ENCODE measurements at places on chromosomes 11 and 22. TPM values are rescaled to one million over a fixed set of nuclear protein-coding genes. Genes with fewer than 3 reads are reported as not detected.

GRCh38 chr11:18775492-18776292, 15.9 kb downstream of the PTPN5 start:
- H3K36me3 ChIP-seq, result no peaks in the 10 kb centered on the region
- H3K4me1 ChIP-seq, result no peaks in the 10 kb centered on the region
- no peak overlapping the region for H3K4me3 ChIP-seq
- H3K27ac ChIP-seq, result no peak overlapping the region

GRCh38 chr11:11409224-11409623, 56.2 kb upstream of the CSNK2A3 start:
- H3K4me3 ChIP-seq, result no peak overlapping the region
- no peaks in the 10 kb centered on the region for H3K4me1 ChIP-seq
- no peak overlapping the region for H3K27ac ChIP-seq
- no peaks in the 10 kb centered on the region for H3K27me3 ChIP-seq
- H3K36me3 ChIP-seq, result no peaks in the 10 kb centered on the region
- DNase-seq, result no peak

NXPE1 gene
- total RNA-seq, result not detected

NAA40 gene
- 14.3 TPM for total RNA-seq

MYBPC3 gene
- total RNA-seq, result not detected
